Mesothelial cell of epicardium (in vitro differentiated cells): ENCODE measurements at places on chromosomes 12 and 14. TPM values are rescaled to one million over a fixed set of nuclear protein-coding genes. Genes with fewer than 3 reads are reported as not detected.
A peak's percentile ranks its signal among the peaks of the same experiment; 100 is the strongest.

FOXN4 gene
- 0.11 TPM in 1 of 3 replicates, not detected in the others for total RNA-seq

NTF3 gene
- 6.7 to 9.4 TPM (median 8.6 TPM) in 3 replicates for total RNA-seq

KRT78 gene
- not detected in 3 replicates for total RNA-seq

RNASE1 gene
- total RNA-seq, result 13.1 to 14.8 TPM (median 13.3 TPM) in 3 replicates

CLEC4C gene
- total RNA-seq, result not detected in 3 replicates

NUP107 gene
- 76.6 to 85.8 TPM (median 78.3 TPM) in 3 replicates for total RNA-seq

TRIM9 gene
- 8.4 to 11.3 TPM (median 8.9 TPM) in 3 replicates for total RNA-seq

ESR2 gene
- total RNA-seq, result 0.31 to 0.44 TPM (median 0.43 TPM) in 3 replicates

- H3K4me3 ChIP-seq, result no peak overlapping the region
- no peak overlapping the region for H3K27ac ChIP-seq
- H3K27me3 ChIP-seq, result no peaks in the 10 kb centered on the region
- no peaks in the 10 kb centered on the region for H3K36me3 ChIP-seq
Observed at GRCh38 chr12:41304526-41304925, 116.4 kb downstream of the PDZRN4 start.

DNA sequence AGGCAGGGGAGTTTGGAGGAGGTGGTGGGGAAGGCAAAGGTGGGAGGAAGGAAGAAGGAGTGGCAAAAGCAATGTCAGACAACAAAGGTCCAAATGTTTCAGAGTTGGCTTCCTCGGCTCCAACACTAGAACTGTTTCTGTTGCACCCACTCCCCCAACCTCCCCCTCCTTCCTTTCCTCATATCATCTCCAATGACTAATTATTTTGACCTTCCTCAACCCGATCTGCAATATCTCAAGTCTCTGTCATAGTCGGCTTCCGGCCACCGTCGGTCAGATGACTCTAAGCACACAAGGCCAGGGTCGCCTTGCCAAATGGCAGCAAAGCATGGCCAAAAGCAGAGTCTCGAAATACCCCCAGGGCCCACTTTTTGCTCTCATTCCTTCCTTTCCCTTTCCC, 637.0 kb upstream of the TBX3 start:
- peak overlapping the region; percentile 13 for H3K4me3 ChIP-seq
- H3K27me3 ChIP-seq, result no peaks in the 10 kb centered on the region
- H3K4me1 ChIP-seq, result peaks cover 68% of the 10 kb centered on the region
- peak overlapping the region; percentile 97 for H3K27ac ChIP-seq
- no peak for DNase-seq

GRCh38 chr12:18439541-18439940, 178.2 kb downstream of the PIK3C2G start:
- peaks cover 4% of the 10 kb centered on the region for H3K4me1 ChIP-seq
- H3K27me3 ChIP-seq, result no peaks in the 10 kb centered on the region
- DNase-seq, result no peak
- H3K36me3 ChIP-seq, result no peaks in the 10 kb centered on the region
- no peak overlapping the region for H3K27ac ChIP-seq
- no peak overlapping the region for H3K4me3 ChIP-seq

DNA sequence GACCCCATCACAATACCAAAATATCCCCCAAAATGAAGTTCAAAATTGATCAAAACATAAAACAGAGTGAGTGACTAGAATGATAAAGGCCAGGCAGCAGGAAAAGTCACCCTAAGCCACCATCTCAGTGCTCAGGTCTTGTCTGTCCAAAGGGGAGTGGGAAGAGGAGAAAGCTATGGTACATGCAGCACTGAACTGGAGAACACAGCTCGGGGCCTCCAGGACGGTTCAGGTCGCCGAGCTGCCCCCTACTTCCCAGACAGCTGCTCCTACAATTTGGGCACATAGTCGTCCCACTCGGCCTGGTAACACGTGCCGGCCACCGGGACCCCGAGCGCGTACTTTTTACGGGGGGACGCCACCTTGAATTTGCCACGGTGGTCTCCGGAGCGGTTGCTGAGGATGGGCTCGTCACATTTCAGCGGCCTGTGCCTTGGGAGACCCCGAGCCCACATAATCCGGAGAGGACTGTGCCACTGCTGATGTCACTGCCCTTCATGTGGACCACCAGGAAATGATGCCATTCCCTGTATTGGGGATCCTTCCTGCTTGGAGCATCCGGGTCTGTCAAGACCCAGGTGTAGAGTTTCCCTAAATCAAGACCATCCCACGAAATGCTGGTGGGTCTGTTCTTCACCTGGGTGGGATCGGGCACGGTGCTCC, 31.6 kb downstream of the AK7 start:
- no peaks in the 10 kb centered on the region for H3K36me3 ChIP-seq
- H3K4me3 ChIP-seq, result no peak overlapping the region
- DNase-seq, result no peak
- peaks cover 4% of the 10 kb centered on the region for H3K4me1 ChIP-seq

GRCh38 chr14:67377916-67378315, 17.8 kb downstream of the EIF2S1 start:
- H3K36me3 ChIP-seq, result peaks cover 37% of the 10 kb centered on the region
- H3K4me3 ChIP-seq, result no peak overlapping the region
- H3K27me3 ChIP-seq, result no peaks in the 10 kb centered on the region
- no peak overlapping the region for H3K27ac ChIP-seq

- peaks cover 4% of the 10 kb centered on the region for H3K27me3 ChIP-seq
- H3K27ac ChIP-seq, result no peak overlapping the region
- no peak for DNase-seq
- peaks cover 4% of the 10 kb centered on the region for H3K4me1 ChIP-seq
- H3K4me3 ChIP-seq, result no peak overlapping the region
Observed at GRCh38 chr14:57078054-57078453, 190.7 kb downstream of the EXOC5 start.

- no peak for DNase-seq
- peaks cover 8% of the 10 kb centered on the region for H3K4me1 ChIP-seq
- H3K27me3 ChIP-seq, result no peaks in the 10 kb centered on the region
- no peaks in the 10 kb centered on the region for H3K36me3 ChIP-seq
Observed at GRCh38 chr14:67856827-67857226, 37.2 kb downstream of the RAD51B start.

GRCh38 chr14:50212726-50213125, 18.7 kb downstream of the SOS2 start:
- no peak for DNase-seq
- H3K27me3 ChIP-seq, result no peaks in the 10 kb centered on the region
- H3K4me1 ChIP-seq, result peaks cover 18% of the 10 kb centered on the region
- H3K36me3 ChIP-seq, result peaks cover 9% of the 10 kb centered on the region

- peaks cover under 1% of the 10 kb centered on the region for H3K36me3 ChIP-seq
- no peak for DNase-seq
- H3K27ac ChIP-seq, result no peak overlapping the region
- no peak overlapping the region for H3K4me3 ChIP-seq
Observed at GRCh38 chr14:49427117-49427516, 159.1 kb downstream of the RPS29 start.

DNA sequence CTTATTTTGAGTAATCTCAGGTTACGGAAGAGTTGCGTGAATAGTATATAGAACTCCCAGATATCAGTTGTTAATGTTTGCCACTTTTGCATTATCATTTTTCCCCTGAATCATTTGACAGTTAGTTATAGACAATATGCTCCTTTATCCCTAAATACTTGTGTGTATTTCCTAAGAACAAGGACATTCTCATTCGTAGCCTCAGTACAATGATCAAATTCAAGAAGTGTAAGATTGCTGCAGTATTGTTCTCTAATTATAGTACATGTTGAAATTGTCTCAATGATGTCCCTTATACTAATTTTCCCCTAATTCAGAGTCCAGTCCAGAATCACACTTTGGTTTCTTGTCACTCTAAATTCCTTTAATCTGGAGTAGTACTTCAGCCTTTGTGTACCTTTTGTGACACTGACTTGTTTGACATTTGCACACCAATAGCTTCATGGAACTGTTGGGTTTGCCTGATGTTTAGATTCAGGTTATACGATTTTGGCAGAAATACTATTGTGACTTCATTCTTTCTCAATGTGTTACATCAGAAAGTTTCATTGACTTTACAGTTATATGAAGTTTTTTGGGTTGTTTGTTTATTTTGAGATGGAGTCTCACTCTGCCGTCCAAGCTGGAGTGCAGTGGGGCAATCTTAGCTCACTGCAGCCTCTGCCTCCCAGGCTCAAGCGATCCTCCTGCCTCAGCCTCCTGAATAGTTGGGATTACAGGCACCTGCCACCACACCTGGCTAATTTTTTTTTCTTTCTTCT, 13.1 kb downstream of the DYNC1H1 start:
- peaks cover 2% of the 10 kb centered on the region for H3K4me1 ChIP-seq
- H3K27me3 ChIP-seq, result no peaks in the 10 kb centered on the region
- no peak overlapping the region for H3K27ac ChIP-seq
- DNase-seq, result no peak

DNA sequence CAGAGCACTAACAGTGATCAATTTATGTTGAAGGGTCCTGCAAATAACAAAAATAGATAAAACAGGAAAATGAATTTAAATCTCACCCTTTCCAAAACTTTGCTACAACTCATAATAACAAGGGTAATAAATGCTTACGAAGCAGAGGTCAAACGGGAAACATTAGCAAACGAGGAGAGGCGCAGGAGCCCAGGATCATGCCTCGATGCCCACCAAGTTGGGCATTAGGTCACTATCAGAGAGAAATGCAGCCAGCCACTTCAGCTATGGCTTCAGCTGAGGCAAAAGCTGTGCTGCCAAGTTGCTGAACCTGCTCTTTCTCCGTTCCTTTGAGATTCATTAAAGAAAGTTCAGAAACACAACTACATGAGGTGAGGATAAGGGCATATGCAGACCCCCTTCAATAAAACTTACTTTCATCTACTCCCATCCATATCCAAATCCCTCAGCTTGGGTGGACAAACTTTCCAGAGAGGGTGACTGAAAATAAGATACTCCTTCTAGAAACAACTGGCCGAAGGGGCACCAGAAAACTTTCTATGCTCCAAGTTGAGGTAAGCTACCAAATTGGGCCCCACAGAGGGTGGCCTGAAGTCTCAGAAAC, 7.9 kb downstream of the NKX2-1 start:
- H3K4me3 ChIP-seq, result no peak overlapping the region
- no peaks in the 10 kb centered on the region for H3K36me3 ChIP-seq
- DNase-seq, result no peak
- H3K27me3 ChIP-seq, result peaks cover 97% of the 10 kb centered on the region
- no peak overlapping the region for H3K27ac ChIP-seq
- no peaks in the 10 kb centered on the region for H3K4me1 ChIP-seq

DNA sequence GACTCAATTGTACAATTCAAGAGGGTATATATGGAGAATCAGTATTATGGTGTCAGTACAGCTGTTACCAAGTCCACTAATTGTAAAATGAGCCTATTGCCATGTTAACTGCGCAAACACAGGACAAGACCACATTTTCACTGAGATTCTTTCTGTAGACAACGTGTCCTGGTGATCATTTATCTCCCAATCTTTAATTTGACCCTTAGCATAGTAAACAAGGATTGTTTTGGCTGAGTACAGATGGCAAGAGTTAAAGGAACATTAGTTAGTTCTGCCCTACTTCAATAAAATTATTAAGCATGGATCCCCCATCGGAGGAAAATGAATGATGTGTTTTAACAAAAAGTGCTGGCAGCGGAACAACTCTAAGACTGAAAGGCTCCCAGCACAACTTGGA, 36.1 kb downstream of the SLC15A5 start:
- H3K4me3 ChIP-seq, result no peak overlapping the region
- DNase-seq, result no peak
- no peak overlapping the region for H3K27ac ChIP-seq
- no peaks in the 10 kb centered on the region for H3K4me1 ChIP-seq
- no peaks in the 10 kb centered on the region for H3K27me3 ChIP-seq

DNA sequence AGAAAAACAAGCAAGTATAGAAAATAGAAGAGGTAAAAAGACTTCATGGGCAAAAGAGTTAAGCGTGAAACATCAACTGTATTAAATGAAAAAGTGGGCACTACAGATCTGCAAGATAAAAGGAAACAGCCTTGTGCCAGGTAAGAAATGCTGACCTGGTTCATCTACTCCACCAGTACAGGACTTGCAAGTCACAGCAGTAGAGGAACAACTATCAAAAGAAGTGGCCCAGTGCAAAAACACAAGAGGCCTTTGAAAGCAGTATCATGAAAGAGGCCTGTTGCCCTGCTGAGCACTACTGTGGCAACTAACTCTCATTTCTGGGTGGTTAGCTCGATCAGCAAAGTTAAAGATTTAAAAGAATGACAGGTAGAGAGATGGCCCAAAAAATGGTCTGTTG, 10.5 kb downstream of the DHRS7 start:
- no peak overlapping the region for H3K27ac ChIP-seq
- H3K36me3 ChIP-seq, result peaks cover 31% of the 10 kb centered on the region
- H3K27me3 ChIP-seq, result no peaks in the 10 kb centered on the region
- no peak overlapping the region for H3K4me3 ChIP-seq
- peaks cover 3% of the 10 kb centered on the region for H3K4me1 ChIP-seq
- DNase-seq, result no peak

DNA sequence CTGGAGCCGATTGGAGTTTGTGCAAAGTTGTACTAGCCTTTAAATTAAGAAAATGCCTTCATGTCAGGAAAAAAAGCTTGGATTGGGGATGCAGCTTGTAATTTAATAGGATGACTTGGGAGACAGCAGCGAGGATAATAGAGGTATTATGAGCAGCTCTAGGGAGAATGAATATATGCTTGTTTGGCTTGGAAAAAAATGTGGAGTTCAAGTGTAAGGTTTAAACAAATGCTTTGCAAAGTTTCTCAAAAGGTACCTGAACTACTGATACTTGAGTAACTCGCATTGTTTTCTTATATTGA, 65.3 kb upstream of the RASSF3 start:
- no peak overlapping the region for H3K4me3 ChIP-seq
- H3K4me1 ChIP-seq, result peaks cover 10% of the 10 kb centered on the region
- H3K36me3 ChIP-seq, result no peaks in the 10 kb centered on the region
- no peaks in the 10 kb centered on the region for H3K27me3 ChIP-seq
- no peak for DNase-seq

DNA sequence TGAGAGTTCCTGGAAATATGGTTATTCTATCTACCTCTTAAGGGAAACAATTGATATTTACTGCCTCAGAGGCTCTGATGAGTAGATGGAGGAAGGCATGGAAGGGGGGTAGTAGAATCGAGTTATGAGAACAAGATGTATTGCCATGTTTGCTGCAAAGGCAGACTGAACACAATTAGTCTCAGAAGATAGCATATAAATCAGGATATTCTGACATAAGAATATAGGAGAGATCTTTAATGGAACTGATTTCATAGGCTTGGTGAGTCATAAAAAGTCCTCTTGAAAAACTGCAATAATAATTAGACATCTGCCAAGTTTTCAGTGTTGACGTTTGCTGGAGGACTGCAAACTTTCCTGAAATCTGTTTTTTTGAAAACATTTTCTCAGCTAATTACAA, 636.1 kb downstream of the TMTC2 start:
- no peak for DNase-seq
- no peak overlapping the region for H3K4me3 ChIP-seq
- H3K27ac ChIP-seq, result no peak overlapping the region
- no peaks in the 10 kb centered on the region for H3K27me3 ChIP-seq
